ENCODE measurements at places on chromosomes 5 and 9.

DNA sequence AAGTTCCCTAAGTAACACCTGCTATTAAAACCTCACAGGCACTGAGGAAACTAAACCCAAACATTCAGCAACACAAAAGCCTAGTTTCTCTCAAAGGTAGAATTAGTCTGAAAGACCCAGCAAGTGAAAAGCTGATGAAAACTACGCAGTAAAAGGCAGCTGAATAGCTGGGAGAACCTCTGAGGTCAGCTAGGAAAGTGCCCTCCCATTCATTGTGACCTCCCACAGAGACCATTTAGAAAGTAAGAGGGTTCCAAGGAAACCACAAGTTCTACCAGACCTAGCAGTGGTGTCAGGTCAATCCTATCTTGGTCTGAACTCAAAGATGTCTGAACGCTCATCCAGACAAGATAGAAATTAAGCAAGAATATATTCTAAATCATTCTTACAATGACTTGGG lies 144.7 kb downstream of the SSBP2 start:
- no peaks in the 10 kb centered on the region for H3K27me3 ChIP-seq
- H3K36me3 ChIP-seq = no peaks in the 10 kb centered on the region
- no peak overlapping the region for H3K4me3 ChIP-seq
- DNase-seq = no peak

GRCh38 chr9:9614607-9615006 lies 998.2 kb downstream of the PTPRD start:
- no peak overlapping the region for H3K4me3 ChIP-seq
- H3K27me3 ChIP-seq = no peaks in the 10 kb centered on the region
- no peaks in the 10 kb centered on the region for H3K36me3 ChIP-seq
- DNase-seq = no peak
- no peak overlapping the region for H3K27ac ChIP-seq

GRCh38 chr5:82244854-82245635 lies 33.1 kb downstream of the RPS23 start:
- no peaks in the 10 kb centered on the region for H3K4me1 ChIP-seq
- H3K4me3 ChIP-seq = no peak overlapping the region
- no peaks in the 10 kb centered on the region for H3K27me3 ChIP-seq
- no peak overlapping the region for H3K27ac ChIP-seq

GRCh38 chr5:159149085-159149484 lies 49.4 kb upstream of the EBF1 start:
- H3K27ac ChIP-seq = no peak overlapping the region
- H3K27me3 ChIP-seq = peaks cover under 1% of the 10 kb centered on the region
- H3K4me3 ChIP-seq = no peak overlapping the region
- DNase-seq = no peak
- H3K36me3 ChIP-seq = no peaks in the 10 kb centered on the region
- no peaks in the 10 kb centered on the region for H3K4me1 ChIP-seq

DNA sequence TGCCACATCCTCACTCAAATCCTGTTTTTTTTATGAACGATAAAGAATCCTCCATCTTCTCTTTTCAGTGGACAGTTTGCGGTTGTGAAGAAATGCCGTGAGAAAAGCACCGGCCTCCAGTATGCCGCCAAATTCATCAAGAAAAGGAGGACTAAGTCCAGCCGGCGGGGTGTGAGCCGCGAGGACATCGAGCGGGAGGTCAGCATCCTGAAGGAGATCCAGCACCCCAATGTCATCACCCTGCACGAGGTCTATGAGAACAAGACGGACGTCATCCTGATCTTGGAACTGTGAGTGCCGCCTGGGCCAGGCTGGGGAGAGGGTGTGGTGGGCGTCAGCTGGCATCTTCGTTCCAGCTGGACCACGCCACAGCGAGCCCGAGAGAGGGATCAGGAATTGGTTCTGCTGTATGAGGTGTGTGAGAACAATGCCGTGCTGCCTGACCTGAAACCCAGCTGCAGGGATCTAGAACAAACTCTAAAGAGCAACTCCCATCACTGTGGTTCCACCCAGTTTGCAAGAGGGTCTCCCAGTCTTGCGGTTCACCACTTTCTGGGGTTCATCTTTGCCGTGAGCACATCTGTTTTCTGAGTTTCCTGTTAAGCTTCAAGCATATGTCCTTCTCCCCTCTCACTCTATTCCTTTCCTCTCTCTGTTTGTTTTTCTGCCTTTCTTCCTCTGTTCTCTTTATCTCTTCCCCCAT lies 107.4 kb downstream of the DAPK1 start:
- no peak for DNase-seq
- H3K27ac ChIP-seq = no peak overlapping the region
- H3K4me1 ChIP-seq = peaks cover 16% of the 10 kb centered on the region
- no peak overlapping the region for H3K4me3 ChIP-seq
- no peaks in the 10 kb centered on the region for H3K36me3 ChIP-seq
- no peaks in the 10 kb centered on the region for H3K27me3 ChIP-seq

- no peak for DNase-seq
- no peak overlapping the region for H3K4me3 ChIP-seq
- no peaks in the 10 kb centered on the region for H3K36me3 ChIP-seq
Observed at GRCh38 chr9:91282292-91282691, 79.4 kb downstream of the AUH start.

DNA sequence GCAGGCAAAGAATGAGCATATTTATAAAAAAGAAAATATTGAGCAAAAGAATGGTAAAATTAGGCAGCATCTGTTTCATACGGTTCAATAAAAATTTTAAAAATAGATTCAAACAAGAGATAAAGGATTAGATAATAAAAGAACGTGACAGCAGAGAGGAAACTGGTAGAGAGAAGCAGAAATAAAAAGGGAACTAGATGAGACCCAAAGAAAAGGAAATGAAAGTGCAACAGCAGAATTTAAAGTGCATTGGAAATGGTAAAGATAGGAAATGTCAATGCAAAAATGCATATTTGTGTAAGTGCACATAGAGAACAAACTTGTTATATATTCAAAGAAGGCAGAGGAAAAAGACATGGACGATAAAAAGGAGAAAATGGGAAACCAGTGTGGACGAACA lies 70.2 kb downstream of the SUSD1 start:
- no peaks in the 10 kb centered on the region for H3K27me3 ChIP-seq
- no peak overlapping the region for H3K27ac ChIP-seq
- no peak for DNase-seq
- no peaks in the 10 kb centered on the region for H3K4me1 ChIP-seq
- H3K4me3 ChIP-seq = no peak overlapping the region

DNA sequence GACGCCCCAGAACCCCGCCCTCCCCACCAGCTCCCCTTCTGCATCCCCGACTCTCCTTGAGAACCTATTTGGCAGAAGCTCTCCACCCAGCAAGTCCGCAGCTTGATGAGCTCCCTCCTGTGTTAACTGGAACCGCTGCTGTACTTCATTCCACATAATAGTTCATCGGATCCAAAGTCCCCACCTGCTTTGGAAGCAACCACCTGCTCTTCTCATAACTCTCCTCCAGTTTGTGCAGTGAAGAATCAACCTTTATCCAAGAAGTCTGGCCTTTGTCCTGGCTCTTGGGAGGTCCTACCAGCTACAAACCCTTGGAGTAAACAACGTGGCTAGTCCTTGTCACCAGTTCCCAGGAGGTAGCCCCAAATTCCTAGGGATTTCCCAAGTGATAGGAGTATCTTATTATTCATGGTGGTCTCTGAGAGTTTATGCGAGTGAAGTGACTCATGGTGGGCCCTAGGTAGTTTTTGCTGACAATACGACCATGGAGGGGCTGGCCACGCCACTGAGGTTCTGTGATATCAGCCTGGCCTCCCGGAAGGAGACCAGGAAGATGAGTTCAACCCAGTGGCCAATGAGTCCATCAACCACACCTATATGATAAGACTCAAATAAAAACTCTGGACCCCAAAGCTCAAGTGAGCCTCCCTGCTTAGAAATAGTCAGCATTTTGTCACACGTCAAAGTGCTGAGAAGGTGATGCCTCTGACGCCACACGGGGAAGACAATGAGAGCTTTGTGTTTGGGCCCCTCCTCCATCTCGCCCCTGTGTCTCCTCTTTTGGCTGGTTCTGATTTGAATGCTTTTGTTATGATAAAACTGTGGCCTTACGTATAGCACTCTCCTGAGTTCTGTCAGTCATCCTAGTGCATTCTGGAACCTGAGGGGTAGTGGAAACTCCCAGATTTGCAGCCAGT lies 3.6 kb upstream of the IL4 start:
- DNase-seq = no peak
- H3K4me3 ChIP-seq = no peak overlapping the region
- no peak overlapping the region for H3K27ac ChIP-seq
- H3K36me3 ChIP-seq = no peaks in the 10 kb centered on the region
- no peaks in the 10 kb centered on the region for H3K27me3 ChIP-seq

- no peak overlapping the region for H3K4me3 ChIP-seq
- no peaks in the 10 kb centered on the region for H3K27me3 ChIP-seq
- H3K36me3 ChIP-seq = no peaks in the 10 kb centered on the region
- no peak for DNase-seq
Observed at GRCh38 chr9:106733828-106734380, 129.1 kb upstream of the ZNF462 start.

GRCh38 chr5:133371371-133372155 lies 240.8 kb downstream of the FSTL4 start:
- H3K4me1 ChIP-seq = no peaks in the 10 kb centered on the region
- no peaks in the 10 kb centered on the region for H3K27me3 ChIP-seq
- DNase-seq = no peak

GRCh38 chr5:137453483-137454080 lies 45.5 kb downstream of the SPOCK1 start:
- no peak overlapping the region for H3K27ac ChIP-seq
- no peaks in the 10 kb centered on the region for H3K27me3 ChIP-seq
- H3K4me1 ChIP-seq = no peaks in the 10 kb centered on the region
- no peak for DNase-seq
- H3K4me3 ChIP-seq = no peak overlapping the region
- no peaks in the 10 kb centered on the region for H3K36me3 ChIP-seq

GRCh38 chr9:73880101-73880500 lies 617.0 kb upstream of the RORB start:
- no peaks in the 10 kb centered on the region for H3K36me3 ChIP-seq
- no peak overlapping the region for H3K27ac ChIP-seq
- H3K4me1 ChIP-seq = no peaks in the 10 kb centered on the region
- H3K27me3 ChIP-seq = no peaks in the 10 kb centered on the region
- no peak for DNase-seq
- H3K4me3 ChIP-seq = no peak overlapping the region

DNA sequence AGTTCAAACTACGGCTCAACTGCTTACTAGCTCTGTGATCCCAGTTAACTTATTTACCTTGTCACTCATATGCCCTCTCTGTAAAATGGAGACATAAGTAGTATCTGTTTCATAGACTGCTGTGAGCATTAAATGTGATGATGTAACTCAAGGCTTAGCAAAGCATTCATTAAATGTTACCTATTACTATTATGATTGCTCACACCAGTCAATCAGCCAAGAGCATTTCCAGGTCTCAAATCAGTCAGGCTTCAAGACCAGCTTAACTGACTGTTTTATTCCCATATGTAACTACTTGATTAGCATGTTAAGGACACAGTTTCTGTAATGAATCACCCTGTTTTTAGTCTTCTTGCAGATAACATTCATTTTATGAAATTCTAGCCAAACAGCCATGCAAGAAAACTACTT lies 413.3 kb downstream of the MLLT3 start:
- no peak for DNase-seq
- H3K4me1 ChIP-seq = no peaks in the 10 kb centered on the region
- no peak overlapping the region for H3K4me3 ChIP-seq

GRCh38 chr5:7852542-7852941 lies 1.6 kb upstream of the CFAP90 start:
- no peaks in the 10 kb centered on the region for H3K27me3 ChIP-seq
- peaks cover under 1% of the 10 kb centered on the region for H3K36me3 ChIP-seq
- DNase-seq = no peak
- H3K27ac ChIP-seq = no peak overlapping the region

DNA sequence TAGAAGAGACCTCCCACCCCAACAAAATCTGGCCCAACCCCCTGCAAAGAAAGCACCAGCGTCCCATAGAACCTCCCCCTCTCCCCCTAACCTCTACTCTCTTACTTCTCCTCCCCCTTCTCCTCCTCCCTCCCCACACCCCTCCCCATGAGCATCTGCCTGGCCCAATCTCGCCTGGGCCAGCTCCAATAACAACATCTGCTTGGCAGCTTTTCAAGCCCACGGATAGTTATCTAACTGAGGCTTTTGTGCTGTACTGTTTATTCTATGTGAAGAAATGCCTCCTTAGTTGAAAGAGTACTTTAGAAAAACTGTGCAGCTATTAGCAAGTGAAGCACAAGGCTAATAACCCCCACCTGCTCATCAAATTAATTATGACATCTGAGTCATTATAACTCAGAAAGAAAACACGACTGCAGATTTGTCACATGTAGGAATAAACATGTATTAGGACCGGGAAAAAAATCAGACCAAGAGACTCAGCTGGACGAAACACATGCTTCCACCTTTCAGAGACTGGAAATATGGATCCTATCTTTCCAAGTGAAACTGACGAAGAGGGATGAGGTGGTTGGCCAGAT lies 42.8 kb downstream of the NFIB start:
- DNase-seq = no peak
- no peak overlapping the region for H3K27ac ChIP-seq
- no peaks in the 10 kb centered on the region for H3K27me3 ChIP-seq
- no peaks in the 10 kb centered on the region for H3K36me3 ChIP-seq

DNA sequence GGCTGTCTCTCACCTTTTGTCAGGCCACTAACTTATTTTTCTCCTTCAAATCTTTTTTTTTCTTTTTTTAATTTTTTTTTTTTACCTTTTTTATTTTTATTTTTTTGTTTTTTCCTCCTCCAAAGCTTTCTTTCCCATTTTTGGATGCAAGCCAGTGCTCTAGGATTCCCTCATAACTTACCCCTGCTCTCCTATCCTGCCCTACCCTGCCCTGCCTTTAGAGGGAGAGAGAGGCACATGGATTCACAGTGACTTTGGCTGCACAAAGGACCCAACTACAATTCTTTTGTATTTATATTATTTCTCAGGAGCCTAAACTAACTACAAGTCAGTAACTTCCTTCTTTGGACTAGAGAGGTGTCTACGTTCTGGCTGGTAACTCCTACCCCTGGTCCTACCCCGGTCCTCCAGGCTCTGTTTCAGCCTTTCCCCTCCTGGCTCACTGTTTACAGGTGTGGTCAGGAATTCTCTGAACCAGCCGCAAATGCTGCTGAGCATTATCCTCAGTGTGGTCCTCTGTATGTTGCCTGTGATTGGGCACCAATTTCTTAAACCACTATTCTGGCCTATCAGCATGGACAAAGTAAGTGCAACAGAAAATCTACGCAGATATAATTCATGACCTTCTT lies 8.4 kb upstream of the RUSC2 start:
- H3K36me3 ChIP-seq = no peaks in the 10 kb centered on the region
- no peak for DNase-seq
- H3K27ac ChIP-seq = no peak overlapping the region
- H3K4me1 ChIP-seq = peaks cover 11% of the 10 kb centered on the region
- no peaks in the 10 kb centered on the region for H3K27me3 ChIP-seq

GRCh38 chr9:112846528-112847488 lies 43.9 kb downstream of the SLC46A2 start:
- peaks cover 3% of the 10 kb centered on the region for H3K4me1 ChIP-seq
- H3K27ac ChIP-seq = no peak overlapping the region
- H3K36me3 ChIP-seq = no peaks in the 10 kb centered on the region
- no peak overlapping the region for H3K4me3 ChIP-seq
- DNase-seq = no peak
- no peaks in the 10 kb centered on the region for H3K27me3 ChIP-seq

- no peak overlapping the region for H3K4me3 ChIP-seq
- no peak overlapping the region for H3K27ac ChIP-seq
- no peaks in the 10 kb centered on the region for H3K36me3 ChIP-seq
- no peak for DNase-seq
Observed at GRCh38 chr5:10486511-10487344, 45.0 kb downstream of the ROPN1L start.

- no peaks in the 10 kb centered on the region for H3K36me3 ChIP-seq
- no peak overlapping the region for H3K27ac ChIP-seq
- H3K4me3 ChIP-seq = no peak overlapping the region
Observed at GRCh38 chr5:136424835-136425584, 59.7 kb upstream of the TRPC7 start.

- peak within 1 kb of the TSS; percentile 36 for H3K27ac ChIP-seq
- H3K36me3 ChIP-seq = no peaks in the 10 kb centered on the region
- H3K27me3 ChIP-seq = no peaks in the 10 kb centered on the region
- DNase-seq = no peak
Observed at GRCh38 chr5:77210091-77210963, at the start of gene PDE8B. TSS of gene PDE8B (plus strand) at chr5:77210680. CDS start at chr5:77210926, 246 bp downstream.

All from thoracic aorta (tissue), 2 donors.